Sciatic nerve (tissue), 2 donors: ENCODE measurements at places on chromosomes 2 and 18.
A peak's percentile ranks its signal among the peaks of the same experiment; 100 is the strongest.

- no peak for DNase-seq
These were observed 6.7 kb upstream of the PNO1 start for GRCh38 chr2:68151037-68151436.

DNA sequence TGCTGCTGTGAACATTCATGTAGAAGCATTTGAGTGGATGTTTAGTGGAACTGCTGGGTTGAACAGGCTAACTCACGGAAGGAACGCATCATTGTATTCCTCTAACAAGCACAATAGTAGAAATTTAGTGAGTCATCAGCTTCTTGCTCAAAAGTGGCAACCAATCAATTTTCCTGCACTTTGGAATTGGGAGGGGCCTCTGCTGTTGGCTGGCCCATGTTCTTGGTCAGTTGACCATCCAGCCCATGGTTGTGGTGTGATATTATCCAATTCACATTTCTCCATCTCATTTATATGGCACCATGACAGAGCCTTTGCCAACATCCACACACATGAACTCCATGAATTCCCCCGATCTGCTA, 95.0 kb downstream of the TNFRSF11A start:
- DNase-seq, result no peak

- no peak for DNase-seq
These were observed 139.6 kb downstream of the MYO1B start for GRCh38 chr2:191384829-191385228.

GRCh38 chr18:61764381-61764780, 128.4 kb downstream of the RNF152 start:
- DNase-seq, result no peak

DNA sequence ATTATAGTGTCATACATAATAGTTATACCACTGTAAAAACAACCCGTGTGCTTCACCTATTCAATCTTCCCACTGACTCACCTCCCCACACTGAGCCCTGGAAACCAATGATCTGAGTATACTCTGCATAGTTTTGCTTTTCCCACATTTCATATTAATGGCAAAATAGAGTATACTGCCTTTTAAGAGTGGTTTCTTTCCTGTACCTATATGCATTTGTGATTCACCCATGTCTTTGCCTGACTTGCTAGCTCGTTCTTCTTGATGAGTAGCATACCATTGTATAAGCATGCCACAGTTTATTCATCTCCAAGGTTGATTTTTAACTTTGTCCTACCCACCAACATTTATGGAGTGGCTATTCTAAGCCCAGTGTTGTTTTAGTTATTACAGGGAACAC, 686.4 kb downstream of the PLCL1 start:
- DNase-seq, result no peak

DNA sequence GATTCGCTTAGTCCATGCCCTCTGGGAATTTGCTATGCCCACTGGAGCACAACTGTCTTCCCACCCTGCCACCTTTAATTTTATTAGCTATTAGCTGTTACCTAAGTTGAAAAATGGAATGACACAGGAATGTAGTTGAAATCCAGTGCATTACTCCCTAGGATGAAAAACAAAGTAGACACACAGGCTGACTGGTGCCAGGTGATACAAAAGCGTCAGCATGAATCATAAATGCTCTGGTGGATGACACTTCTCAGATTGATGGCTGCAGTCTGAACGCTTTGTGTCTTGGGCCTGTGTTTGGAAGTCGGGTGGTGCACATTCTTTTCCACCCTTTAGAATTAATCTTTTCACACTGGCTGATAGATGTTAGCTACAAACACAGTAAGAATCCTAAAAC, 802.0 kb downstream of the DCC start:
- DNase-seq, result no peak

DNA sequence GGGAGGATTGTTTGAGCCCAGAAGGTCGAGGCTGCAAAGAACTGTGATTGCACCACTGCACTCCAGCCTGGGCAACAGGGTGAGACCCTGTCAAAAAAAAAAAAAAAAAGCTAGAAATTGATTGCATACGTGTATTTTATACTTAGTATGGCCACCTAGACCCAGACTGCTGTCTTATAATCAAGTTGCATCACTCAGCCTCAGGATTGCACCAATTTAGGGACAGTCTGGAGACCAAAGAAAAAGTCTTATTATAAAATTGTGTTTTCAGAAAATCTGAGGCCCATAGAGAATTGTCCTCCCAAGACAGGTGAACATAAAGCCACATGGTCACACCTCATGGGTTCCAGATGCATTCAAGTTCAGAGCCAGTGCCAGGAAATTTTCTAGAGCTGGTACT, 17.1 kb upstream of the PLEKHM3 start:
- no peak for DNase-seq

GRCh38 chr2:43455731-43456642, 139.9 kb downstream of the THADA start:
- DNase-seq, result no peak

GRCh38 chr18:39611381-39612100, 2045.9 kb upstream of the CELF4 start:
- DNase-seq, result no peak

- no peak for DNase-seq
These were observed 450.6 kb upstream of the ST6GAL2 start for GRCh38 chr2:107336526-107336925.

DNA sequence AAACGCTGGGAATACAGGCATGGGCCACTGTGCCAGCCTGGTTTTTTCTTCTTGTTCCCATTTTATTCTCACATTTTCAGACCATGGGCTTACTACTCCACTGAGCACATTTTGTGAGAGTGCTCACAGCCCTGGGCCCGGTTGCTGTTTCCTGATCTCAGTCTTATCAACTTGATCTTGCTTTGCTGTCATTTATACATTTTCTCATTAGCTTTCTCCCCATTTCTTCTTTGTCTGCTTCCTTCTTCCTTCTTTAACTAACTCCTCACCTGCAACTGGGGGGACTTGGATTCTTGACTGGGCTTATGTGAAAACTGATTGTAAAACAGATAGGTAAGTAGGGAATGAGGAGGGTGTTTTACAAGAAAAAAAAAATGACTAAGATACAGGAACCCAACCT, 117.3 kb downstream of the PLB1 start:
- DNase-seq, result no peak

- peak; percentile 62 for DNase-seq
These were observed 213.4 kb downstream of the CDCA7 start for GRCh38 chr2:173568054-173568453.

DNA sequence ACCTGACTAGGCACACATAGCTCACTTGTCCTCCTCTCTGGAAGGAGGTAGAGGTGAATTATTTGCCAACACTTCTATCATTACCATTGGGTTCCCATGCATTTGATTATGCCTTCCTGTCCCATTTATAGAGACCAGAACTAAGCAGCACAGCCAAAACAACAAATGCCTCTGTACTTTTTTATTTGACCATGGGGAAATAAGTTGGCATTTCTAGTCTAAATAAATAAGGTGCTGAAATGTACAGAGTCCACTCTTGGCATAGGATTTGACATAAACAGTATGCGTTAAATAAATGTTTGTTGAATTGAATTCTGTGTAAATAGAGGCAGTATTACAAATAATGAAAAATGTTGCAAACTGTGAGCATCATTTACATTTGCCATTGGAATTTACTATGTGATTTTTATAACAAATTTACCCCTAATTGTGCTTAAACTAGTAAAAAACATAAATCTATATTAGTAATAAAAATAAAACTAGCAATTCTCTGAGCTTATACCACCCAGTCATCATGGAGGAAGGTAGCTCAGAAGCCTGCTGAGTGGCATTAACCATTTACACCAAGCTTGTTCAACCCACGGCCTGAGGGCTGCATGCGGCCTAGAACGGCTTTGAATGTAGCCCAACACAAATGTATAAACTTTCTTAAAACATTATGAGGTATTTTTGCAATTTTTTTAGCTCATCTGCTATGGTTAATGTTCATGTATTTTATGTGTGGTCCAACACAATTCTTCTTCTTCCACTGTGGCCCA, 367.8 kb downstream of the FIGN start:
- no peak for DNase-seq

DNA sequence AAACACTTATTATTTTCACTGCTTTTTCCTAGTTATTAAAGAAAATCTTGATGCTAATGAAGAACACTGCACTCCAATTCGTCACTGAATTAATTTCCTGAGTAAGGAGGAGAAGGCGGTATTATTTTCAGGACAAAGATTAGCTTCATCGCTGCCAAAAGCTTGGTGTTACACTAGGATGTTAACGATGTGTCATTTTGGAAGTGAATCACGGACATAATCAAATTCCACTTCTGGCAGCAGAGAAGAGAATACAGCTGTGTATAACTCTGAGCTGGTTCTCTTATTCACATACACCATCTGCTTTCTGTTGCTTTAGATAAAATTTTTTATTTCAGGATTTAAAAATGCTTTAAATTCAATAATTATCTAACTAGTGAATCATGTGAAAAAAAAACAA, 74.1 kb downstream of the SCG2 start:
- DNase-seq, result no peak

- DNase-seq, result no peak
These were observed 207.9 kb downstream of the CMPK2 start for GRCh38 chr2:6657855-6658254.

DNA sequence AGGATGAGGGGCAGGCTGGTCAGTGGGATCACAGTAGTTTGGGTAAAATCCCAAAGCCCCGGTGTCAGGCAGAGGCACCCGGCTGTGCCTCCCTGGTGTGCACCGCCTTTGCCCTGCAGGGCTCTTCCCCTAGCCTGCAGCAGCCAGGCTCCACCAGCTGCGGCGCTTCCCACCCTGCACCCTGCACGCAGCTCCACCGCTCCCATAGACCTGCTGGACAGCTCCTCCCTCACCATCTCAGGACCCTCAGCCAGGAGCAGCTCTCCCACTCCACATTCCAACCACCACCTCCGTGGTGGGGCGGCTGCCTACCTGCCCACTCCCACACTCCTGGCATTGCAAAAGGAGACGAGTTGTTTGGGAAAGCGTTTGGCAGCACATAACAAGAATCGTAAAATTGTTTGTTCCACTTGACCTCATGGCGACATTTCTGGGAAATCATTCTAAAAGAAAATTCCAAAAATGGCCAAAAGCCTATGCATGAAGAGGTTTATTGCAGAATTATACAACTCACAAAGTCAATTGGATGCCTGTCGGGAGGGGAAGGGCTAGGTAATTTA, 287.4 kb upstream of the HDAC4 start:
- DNase-seq, result peak; percentile 36

DNA sequence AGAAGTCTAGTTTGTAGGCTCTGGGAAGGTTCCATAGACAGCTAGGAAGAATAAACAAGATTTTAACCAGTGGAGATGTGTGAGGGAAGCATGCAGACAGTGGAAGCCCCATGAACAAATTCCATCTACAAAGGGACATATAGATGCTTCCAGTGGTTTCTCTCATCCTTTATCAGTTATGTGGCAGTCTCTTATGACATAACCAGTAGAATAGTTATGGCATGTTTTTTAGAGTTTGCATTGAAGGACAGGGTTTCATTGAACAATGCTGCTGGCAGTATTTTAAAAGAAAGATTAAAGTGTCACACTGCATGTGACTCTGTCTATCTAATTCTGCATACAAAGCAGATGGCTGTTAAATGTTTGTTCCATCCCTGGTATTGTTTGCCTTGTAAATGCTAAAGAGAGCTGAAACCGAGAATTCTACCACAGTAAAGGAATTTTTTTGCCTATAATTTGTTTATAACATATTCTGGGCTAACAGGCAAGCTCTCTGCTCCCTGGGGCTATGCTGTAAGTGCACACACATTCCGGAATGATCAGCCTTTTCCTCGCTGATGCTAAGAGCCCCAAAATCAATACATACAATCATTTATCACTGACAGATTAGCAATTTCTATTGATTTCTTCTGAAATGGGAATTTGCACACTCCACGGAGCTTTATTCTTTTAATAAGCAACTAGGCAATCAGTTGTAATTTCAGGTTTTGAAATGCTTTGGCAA, 76.8 kb upstream of the PELI1 start:
- no peak for DNase-seq

- DNase-seq, result no peak
These were observed 190.4 kb upstream of the CCDC150 start for GRCh38 chr2:196449083-196449482.

GRCh38 chr2:31079665-31080064, 58.6 kb downstream of the GALNT14 start:
- no peak for DNase-seq

DNA sequence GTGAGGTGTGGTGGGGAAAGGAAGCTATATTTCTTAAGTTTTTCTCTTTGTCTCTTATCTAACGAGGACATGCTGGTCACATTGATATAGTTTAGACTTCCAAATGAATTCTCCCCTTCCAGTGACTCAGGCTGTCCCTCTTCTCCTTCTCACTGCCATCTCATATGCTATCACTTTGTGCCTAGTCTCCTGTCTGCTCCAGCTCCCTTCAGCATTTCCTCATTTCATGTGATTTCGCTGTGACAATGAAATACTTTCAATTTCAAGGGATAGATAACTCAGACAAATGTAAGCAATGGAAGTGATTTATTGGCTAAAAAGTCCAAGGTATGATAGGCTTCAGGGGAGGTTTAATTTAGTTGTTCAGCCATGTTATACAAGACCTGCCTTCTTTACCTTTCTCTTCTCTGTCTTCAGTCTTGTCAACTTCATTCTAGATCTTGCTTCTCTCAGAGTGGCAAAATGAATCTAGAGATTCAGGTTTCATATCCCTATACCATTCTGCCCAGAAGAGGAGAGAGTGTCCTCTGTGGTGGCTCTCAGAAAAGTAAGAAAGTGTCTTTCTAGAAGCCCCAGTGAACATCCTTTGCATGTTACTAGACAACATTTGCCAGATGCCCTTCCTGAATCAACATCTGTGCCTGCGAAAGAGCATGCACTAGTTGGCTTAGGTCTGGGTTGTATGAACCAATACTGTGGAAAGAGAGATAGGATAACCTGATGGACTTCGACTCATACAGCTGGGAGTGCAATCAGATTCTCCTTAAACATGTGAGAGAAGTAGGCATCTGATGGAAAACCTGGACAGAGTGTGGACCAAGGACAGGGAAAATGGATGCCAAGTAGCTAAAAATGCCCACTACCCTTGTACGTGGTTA, 29.9 kb upstream of the GPR155 start:
- DNase-seq, result no peak

DNA sequence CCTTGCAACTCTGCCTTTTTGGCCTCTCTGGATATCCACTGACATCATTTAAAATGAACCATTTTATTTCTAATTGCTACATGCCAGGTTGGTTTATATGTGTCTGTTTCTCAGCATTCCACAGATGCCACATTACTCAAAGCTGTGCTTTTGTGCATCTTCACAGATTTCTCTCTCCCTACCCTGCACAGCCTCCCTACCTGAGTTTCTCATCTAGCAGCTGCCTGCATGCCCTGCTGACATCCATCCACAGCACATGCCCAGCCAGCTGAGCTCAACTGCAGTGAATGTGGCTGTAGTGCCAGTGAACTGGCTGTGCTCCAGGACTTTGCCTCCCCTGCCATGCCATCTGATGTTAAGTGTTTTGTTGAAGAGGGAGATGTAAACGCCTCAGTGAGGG, 44.5 kb downstream of the PKP4 start:
- no peak for DNase-seq

GRCh38 chr2:9074930-9075329, 71.4 kb upstream of the MBOAT2 start:
- DNase-seq, result no peak

GRCh38 chr18:59060551-59060950, 79.1 kb upstream of the SEC11C start:
- DNase-seq, result no peak

- no peak for DNase-seq
These were observed 35.4 kb upstream of the AGFG1 start for GRCh38 chr2:227436436-227437174.
